ENCODE measurements at places on chromosomes 5 and 9.

GRCh38 chr9:129406278-129407225 lies 214.3 kb downstream of the C9orf50 start:
- DNase-seq, result no peak

GRCh38 chr5:1331861-1332405 lies 13.0 kb downstream of the CLPTM1L start:
- DNase-seq, result no peak

DNA sequence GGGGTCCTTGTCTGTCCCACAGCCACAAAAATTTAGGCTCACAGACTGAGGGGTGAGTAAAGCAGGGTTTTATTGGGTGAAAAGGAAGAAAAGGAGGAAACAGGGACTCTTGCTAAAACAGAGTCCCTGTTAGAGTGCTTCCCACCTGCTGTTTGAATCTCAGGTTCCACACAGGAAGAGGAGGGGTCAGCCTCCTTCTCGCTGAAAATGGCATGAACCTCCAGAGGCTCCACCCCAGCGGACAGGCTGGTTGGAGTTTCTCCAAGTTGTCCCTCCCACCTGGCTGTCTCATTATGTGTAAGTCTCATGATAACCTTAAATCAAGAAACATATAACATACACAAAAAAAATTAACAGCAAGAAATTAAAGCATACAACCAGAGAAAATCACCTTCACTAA lies 28.3 kb upstream of the UHRF2 start:
- DNase-seq, result no peak

- no peak for DNase-seq
Measured at GRCh38 chr9:113652355-113653152, 189.0 kb downstream of the RGS3 start.

DNA sequence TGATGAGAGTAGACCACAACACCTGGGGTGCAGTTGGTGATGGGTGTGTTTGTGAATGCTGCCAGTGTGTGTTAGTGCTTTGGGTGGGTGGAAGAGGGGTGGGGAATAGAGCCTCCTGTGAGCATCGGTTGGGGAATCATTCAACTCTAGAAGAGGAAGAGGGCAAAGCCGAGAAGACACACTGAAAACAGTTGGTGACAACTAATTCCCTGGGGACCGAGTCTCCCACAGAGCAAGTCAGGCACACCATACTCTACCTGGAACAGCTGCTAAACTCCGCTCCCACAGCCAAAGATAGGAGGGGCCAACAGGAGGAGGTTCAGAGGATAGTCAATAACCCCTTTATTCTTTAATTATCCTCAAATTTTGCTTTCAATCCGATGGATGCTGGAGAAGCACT lies 1.6 kb upstream of the ARHGEF39 start:
- DNase-seq, result no peak

DNA sequence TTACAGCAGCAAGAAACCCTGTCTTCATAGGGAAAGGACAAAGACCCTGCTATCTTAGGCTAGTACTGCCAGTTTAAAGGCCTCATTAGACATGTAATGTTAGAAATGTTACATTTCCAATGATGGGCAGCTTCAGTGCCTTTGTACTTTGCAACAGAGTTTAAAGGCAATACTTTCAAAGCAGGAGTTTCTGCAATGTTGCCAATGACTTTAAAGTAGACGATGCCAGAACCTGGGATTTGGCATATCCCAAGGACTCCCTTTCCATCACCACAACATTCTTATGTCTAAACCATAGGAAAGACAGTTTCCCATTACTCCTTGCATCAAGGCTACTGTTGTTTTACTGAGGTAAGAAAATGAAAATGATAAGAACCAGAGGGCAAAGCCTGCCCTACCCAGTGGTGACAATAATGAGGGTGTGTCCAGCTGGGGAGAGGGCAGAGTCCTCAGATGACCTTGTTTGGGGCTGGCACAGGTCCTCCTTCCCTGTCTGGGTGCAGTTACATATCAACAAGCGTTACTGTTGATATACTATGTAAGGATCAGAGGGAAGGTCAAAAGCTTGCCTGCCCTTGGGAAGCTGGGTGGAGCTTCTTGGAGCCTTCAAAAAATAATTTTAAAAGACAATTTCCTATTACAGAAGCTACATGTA lies 27.5 kb upstream of the MLANA start:
- no peak for DNase-seq

- no peak for DNase-seq
Measured at GRCh38 chr9:27089706-27090105, 19.3 kb upstream of the TEK start.

- DNase-seq, result peak; percentile 38
Measured at GRCh38 chr9:115373000-115373709, 255.2 kb upstream of the TNC start.

- DNase-seq, result no peak
Measured at GRCh38 chr5:33401482-33402390, 39.0 kb upstream of the TARS1 start.

Measured in activated T-cell treated with anti-CD3 and anti-CD28 coated beads, Interleukin-2, amount 50 U/mL, for 72 hours (primary cell).